ENCODE measurements at places on chromosomes 2 and 18.
A peak's percentile ranks its signal among the peaks of the same experiment; 100 is the strongest.

- H3K27me3 ChIP-seq, result no peaks in the 10 kb centered on the region
- H3K4me1 ChIP-seq, result no peaks in the 10 kb centered on the region
- H3K27ac ChIP-seq, result no peak overlapping the region
- no peaks in the 10 kb centered on the region for H3K36me3 ChIP-seq
- no peak overlapping the region for H3K4me3 ChIP-seq
Measured at GRCh38 chr2:233572468-233572867, 5.9 kb upstream of the USP40 start.

DNA sequence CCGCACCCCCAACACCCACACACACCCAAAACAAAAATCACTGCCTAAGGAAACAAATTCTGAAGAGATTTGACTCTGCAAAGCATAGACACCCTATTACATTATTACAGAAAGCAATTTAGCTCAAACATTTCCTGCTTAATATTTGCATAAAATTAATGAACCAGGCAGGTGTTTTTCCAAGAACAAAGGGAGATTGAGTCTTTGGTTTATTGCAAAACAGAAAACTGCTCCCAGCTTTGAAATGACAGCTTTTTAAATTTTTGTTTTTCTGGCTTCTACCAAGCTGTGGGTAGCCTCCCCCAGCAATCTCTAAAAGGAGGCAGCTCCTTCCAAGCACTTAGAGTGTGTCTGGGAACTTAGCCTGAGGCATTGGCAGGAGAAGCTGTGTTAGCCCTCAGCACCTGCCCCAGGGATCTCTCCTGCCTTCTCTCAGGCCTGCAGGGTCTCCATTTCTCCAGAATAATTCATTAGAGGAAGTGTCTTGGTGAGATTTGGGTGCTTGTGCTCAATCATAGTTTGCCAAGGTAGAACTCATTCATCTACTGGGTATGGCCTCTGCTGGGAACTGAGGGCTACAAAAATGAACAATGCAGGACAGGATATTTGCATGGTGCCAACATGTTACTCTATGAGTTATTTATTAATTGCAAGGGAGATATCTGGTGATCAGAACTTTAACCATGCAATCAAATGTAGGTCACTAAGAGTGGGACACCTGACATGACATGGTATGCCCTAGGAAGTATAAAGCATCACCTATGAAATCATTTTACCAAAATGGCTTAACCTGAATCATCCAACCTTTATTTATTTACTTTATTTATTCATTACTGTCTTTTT, 58.7 kb downstream of the B3GNT2 start:
- no peaks in the 10 kb centered on the region for H3K27me3 ChIP-seq
- H3K36me3 ChIP-seq, result no peaks in the 10 kb centered on the region
- H3K27ac ChIP-seq, result no peak overlapping the region
- no peak overlapping the region for H3K4me3 ChIP-seq
- DNase-seq, result no peak
- H3K4me1 ChIP-seq, result no peaks in the 10 kb centered on the region

DNA sequence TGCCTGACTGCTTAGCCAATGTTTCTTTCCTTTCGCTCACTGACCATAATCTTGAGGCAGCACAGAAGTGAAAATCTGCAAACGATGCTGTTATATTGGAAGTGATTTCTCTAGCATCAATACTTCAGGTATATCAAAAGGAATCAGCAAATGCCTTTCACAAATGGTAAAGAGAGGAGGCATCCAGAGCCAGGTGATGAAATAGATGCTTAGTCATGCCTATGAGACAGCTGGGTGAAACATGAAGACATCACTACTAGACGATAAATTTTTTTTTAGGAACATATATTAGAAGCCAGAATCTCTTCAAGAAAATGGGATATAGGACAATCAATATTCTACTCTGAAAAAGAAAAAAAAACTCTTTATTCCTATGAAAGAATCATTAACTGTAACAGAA, 249.2 kb upstream of the SLC39A10 start:
- no peak overlapping the region for H3K4me3 ChIP-seq
- H3K27ac ChIP-seq, result no peak overlapping the region
- H3K27me3 ChIP-seq, result no peaks in the 10 kb centered on the region
- H3K4me1 ChIP-seq, result no peaks in the 10 kb centered on the region

DNA sequence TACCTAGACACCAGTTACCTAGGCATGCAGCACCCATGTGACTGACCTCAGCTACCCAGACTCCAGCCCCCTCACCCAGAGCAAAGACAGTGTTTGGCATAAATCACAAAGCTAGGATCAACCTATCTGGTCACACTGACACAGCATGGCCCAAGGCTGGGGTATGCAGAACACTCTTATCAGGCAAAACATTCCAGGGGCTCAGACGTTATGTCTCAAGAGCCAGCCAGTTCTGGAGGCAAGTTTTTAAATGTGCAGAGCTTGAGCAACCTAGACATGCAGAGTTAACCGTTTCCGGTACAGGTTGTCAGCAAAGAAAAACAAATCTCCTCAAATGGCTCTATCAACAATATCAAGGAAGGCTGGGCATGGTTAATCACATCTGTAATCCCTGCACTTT, 92.8 kb downstream of the AP1S3 start:
- DNase-seq, result no peak
- no peak overlapping the region for H3K4me3 ChIP-seq
- H3K36me3 ChIP-seq, result no peaks in the 10 kb centered on the region
- H3K4me1 ChIP-seq, result peaks cover 21% of the 10 kb centered on the region
- H3K27ac ChIP-seq, result no peak overlapping the region

- H3K36me3 ChIP-seq, result no peaks in the 10 kb centered on the region
- no peaks in the 10 kb centered on the region for H3K4me1 ChIP-seq
- H3K4me3 ChIP-seq, result no peak overlapping the region
- H3K27me3 ChIP-seq, result no peaks in the 10 kb centered on the region
- DNase-seq, result no peak
- H3K27ac ChIP-seq, result no peak overlapping the region
Measured at GRCh38 chr18:26630596-26630995, 82.2 kb upstream of the KCTD1 start.

DNA sequence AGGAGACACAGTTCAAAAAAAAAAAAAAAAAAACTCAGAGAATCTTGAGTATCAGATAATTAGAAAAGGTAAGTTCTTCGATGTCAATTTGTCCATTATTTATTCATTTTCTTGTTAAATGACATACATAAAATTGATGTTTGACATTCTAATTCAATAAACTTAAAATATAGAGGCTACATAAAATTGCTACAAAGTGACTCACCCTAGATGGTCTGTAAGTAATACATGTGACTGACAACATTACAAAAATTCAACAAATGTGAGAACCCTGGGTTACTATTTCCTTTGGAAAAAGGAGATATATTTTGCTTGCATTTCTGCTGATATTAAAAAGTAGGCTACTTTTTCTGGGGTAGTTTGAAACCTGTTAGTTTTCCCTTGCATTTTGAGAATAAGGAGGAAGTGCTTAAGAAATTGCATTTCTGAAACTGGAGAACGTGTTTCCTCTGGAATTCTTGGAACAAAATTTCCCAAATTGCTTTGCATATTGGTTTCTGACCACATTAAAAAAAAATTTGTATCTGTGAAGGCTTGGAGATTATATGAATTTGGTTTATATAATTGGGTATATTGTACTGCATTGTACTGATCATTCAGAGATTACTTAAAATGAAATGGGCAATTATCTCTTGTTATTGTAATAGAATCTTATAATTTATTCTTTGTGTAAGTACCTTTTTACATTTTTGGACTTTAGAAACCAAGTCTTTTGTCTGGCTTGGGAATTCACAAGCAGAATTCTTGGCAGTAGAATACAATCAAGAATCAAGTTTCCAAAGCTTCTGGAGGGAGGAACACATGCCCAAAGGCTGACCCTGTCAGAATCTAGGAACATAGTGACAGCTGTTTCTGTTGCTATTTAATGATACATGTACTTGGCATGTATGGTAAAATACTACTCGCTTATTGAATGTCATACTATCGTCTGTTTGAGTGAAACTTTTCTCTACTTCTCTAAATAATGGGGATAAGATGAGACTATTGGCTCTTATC, 106.1 kb downstream of the DSEL start:
- H3K27me3 ChIP-seq, result no peaks in the 10 kb centered on the region
- no peak for DNase-seq
- H3K4me1 ChIP-seq, result no peaks in the 10 kb centered on the region
- H3K27ac ChIP-seq, result no peak overlapping the region
- H3K4me3 ChIP-seq, result no peak overlapping the region

- H3K27me3 ChIP-seq, result no peaks in the 10 kb centered on the region
- peaks cover 24% of the 10 kb centered on the region for H3K4me1 ChIP-seq
- H3K4me3 ChIP-seq, result no peak overlapping the region
- peak overlapping the region; percentile 36 for H3K27ac ChIP-seq
- DNase-seq, result no peak
- no peaks in the 10 kb centered on the region for H3K36me3 ChIP-seq
Measured at GRCh38 chr2:67798541-67799160, 264.2 kb downstream of the C1D start.

DNA sequence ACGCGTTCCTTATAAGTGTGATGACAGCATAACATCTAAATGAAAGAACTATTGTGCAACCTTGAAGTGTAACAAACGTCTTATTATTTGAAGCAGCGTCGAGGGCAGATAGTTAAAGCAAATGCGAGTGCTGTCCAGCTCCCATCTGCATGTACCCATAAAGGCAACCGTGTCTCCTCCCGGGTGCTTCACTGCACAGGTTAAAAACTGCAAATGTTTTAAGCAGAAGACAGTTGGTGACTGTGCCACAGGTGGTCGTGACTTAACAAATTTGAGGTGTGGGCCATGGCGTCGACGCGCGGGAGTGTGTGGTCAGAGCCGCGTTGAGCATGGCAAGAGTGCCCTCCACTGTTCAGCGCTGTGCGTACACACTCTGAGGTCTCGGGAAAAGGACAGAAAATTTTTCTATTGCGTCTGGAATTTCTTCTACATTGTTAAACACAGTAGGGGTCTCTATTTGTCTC, 6.4 kb downstream of the SALL3 start:
- no peaks in the 10 kb centered on the region for H3K27me3 ChIP-seq
- no peak overlapping the region for H3K27ac ChIP-seq
- DNase-seq, result no peak
- H3K4me3 ChIP-seq, result no peak overlapping the region
- H3K4me1 ChIP-seq, result peaks cover 3% of the 10 kb centered on the region

- H3K27ac ChIP-seq, result no peak overlapping the region
- H3K27me3 ChIP-seq, result no peaks in the 10 kb centered on the region
- H3K36me3 ChIP-seq, result no peaks in the 10 kb centered on the region
Measured at GRCh38 chr2:35714883-35715282, 640.7 kb upstream of the CRIM1 start.

DNA sequence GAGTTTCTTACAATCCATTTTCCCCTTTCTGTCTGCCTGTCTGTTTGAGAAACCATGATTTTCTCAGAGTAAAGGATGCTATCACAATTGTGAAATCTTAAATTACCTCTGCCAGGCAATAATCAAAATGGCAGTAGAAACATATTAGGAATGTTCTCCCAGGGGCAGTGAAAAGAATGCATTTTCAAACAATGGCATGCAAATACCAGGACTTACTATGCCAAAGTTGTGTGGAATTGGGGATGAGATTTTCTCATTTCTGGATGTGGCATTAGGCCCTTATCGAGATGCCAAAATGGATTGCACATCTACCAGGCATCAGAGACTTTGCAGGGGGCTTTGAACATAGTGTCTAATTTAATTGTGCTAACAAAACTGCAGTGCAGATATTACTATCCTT, 821.4 kb downstream of the RNF144A start:
- H3K27ac ChIP-seq, result no peak overlapping the region
- H3K27me3 ChIP-seq, result no peaks in the 10 kb centered on the region
- H3K4me1 ChIP-seq, result no peaks in the 10 kb centered on the region
- no peaks in the 10 kb centered on the region for H3K36me3 ChIP-seq

DNA sequence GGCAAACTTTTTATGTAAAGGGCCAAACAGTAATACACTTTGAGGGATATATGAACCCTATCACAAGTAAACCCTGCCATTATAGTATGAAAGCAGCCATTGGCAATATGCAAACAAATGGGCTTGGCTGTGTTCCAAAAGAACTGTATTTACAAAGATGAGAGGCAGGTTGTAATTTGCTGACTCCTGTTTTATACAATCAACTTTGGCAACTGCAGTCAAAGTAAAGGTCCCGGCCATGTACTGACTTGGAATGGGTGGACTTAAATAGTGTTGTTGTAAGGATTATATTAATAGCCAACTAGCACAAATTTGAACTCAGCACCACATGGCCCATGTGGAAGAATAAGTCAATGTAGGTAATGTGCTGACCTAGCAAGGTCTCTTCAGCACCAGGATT, 223.4 kb downstream of the WDPCP start:
- H3K36me3 ChIP-seq, result peaks cover 10% of the 10 kb centered on the region
- no peak overlapping the region for H3K4me3 ChIP-seq
- no peak overlapping the region for H3K27ac ChIP-seq
- no peaks in the 10 kb centered on the region for H3K27me3 ChIP-seq
- DNase-seq, result no peak

DNA sequence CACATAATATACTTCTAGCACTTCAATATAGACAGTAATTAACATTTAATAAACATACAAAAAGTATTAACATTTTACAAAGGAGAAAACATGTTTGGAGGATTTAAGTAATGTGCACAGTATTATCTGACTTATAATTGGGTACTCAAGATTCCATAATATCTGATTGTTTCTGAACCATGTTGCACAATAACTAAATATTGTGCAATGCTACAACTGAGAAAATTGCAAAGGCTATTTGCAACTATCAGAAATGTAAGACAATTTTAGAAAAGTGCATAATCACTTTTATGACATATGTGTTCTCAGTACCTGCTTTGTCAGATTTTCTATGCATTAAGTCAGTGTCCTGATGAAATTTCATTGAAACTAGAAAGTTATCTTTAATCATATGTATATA, 934.6 kb downstream of the SOCS6 start:
- no peak overlapping the region for H3K27ac ChIP-seq
- no peaks in the 10 kb centered on the region for H3K36me3 ChIP-seq
- H3K4me3 ChIP-seq, result no peak overlapping the region
- no peak for DNase-seq
- H3K4me1 ChIP-seq, result no peaks in the 10 kb centered on the region

DNA sequence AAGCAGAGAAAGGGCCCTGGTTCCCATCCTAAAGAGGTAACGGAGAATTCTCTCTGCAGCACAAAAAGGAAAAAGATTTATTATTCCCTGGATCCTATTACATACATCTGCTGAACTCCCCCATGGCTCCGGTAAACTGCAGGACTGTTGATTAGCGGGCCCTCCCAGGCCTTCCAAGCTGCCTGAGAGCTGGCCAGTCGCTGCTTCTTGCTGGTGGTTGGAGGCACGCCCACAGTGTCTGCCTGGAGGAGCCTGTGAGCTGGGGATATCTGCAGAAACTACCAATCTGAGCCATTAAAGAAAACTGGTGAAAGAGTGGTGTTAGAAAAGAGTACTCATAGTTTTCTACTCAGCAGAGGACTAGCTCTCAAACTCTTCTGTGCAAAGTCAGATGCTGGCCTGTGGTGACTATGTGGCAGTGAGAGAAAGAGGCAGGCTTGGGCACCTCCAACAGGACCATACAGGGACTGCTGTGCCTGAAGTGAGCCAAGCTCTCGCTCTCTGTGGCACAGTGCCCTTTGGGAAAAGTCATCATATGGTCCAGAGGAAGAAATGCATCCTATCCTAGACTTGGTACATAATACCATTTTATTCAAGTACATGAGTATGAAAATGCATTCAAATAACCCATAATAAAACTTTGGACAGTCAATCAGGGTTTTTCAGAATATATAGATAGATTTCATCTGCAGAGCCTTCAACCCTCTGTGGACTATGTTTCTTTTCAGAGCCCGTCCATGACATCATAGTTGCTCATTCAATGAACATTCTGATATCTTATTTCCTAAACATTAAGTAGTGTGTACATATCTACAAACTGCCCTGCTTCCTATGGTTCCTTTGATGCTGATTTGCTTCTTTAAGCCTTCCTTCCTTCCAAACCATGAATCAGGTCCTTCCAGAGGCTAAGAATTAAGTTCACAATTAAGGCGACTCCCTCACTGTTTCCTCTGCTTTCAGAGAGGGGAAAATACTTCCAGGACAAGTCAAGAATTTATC, 242.0 kb upstream of the LYPD1 start:
- no peaks in the 10 kb centered on the region for H3K4me1 ChIP-seq
- DNase-seq, result no peak
- H3K27ac ChIP-seq, result no peak overlapping the region
- H3K27me3 ChIP-seq, result no peaks in the 10 kb centered on the region
- H3K4me3 ChIP-seq, result no peak overlapping the region
- H3K36me3 ChIP-seq, result no peaks in the 10 kb centered on the region
